Heart right ventricle (tissue), 16 donors: ENCODE measurements at places on chromosomes 16 and 17.

GRCh38 chr16:52453644-52454043 lies 93.3 kb downstream of the TOX3 start:
- DNase-seq, result no peak

DNA sequence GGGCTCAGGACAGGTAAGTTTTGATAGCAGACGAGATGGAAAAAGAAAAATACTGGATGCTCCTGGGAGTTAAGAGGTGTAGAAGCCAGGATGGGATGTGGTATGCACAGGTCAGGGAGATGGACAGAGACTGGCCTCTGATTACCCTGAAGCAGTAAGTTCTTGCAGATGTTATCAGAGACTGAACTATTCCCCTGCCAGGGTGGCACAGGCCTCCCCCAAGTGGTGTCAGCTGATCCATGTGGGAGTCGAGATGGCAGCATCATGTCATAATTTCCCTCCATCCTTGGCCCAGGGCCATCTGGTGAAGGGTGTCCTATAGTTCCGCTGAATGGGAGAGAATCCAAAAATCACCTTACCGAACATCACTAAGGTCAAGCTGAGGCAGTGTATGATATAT lies 14.1 kb upstream of the NKD1 start:
- no peak for DNase-seq

DNA sequence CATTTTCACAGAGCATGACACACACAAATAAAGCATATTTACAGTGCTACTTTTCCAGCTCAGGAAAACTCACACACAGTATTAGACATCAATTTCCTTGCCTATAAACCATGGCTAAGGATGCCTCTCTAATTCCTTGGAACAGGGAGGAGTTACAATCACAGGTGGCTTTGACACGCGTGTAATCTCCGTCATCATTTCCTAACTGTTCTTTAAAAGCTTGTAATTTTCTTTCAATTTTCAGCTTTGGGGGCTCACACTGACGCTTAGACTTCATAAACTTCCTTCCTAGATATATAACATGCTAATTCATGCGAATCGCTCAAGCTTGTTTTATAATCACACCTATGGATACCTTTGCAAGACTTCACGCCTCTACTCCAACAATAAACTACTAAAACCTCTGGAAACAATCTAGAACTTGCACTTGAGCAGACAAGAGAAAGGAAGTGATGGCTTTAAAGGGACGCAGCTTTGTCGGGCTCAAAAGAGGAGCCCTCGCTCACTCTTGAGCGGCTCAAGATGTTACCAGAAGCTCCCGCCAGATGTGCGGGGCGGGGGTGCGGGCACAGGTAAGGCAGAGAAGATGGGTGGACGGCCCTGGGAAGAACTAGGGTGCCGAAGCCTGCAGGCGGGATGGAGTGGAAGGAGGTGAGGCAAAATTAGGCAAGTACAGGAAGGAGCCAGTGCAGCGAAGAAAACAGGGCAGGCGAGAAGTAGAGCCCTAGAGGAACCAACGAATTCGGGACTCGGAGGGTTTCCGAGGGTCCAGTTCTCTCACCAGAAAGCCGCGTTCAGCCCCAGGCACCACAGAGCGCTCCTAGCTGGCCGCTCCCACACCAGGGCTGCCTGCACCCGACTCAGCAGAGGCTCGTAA lies 631 bp downstream of the RETREG3 start:
- DNase-seq, result no peak

DNA sequence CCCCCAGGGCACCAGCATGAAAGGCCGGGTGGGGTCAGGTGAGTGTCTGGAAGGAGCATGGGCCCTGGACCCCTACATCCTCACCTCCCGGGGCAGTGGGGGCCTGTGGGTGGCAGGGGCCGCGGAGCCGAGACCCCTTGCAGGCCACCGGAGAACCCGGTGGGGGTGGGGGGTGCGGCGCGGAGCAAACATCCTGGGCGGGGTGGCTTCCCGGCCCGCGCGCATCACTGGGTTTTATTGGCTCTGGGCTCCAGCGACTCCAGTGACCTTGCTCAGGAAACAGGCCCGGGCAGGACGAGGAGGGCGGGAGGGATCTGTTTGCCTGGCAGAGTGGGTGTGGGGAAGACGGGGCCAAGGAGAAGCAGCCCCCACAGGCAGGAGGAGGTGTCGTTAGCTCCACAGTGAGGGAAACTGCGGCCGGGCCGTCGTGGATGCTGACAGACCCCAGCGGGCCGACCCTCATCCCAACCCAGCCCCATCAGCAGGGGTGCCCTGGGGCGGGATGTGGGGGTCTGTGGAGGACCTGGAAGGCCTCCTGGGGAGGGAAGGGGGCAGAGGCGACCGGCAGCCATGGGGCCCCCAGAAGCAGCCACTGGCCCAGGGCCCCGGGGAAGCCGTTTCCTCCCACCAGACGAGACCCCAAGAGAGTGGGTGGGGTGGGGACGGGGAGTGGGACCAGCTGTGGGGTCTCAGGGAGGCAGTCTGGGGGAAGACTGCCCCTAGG lies 10.6 kb downstream of the SSTR5 start:
- DNase-seq, result no peak
